ENCODE measurements at places on chromosomes 13 and 19.

GRCh38 chr13:48842316-48842715 lies 133.4 kb upstream of the FNDC3A start:
- DNase-seq: no peak

DNA sequence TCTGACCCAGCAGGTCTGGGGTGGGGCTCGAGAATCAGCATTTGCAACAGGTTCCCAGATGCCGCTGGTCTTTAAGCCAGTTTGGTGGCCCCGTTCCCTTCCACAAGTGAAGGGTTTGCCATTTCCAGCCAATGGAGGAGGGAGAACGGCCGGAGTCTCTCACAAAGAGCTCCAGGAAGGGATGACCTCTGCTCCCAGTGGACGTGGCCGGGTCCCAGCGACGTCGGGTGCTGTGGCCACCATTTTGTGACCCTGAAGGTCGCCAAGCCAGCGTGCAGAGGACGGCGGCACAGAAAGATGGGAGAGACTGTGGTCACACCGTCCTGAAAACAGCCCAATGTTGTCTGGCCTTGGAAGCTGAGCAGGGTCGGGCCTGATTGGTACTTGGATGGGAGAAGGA lies 8.0 kb downstream of the SHC2 start:
- no peak for DNase-seq

DNA sequence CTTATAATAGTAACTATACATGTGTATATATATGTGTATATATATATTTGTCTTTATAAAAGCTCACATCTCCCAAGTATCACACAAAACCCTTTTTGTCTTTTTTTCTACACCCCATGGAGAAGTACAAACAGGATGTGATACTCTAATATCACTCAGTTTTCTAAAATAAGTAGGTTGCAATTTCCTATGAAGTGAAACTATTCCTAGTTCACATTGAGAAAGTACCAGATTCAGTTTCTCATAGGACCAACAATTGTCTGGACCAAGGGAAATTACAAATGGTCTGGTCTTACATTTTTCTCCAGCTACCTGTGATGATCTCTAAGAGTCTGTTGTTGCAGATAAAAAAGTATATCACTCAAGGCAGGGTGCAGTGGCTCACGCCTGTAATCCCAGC lies 17.9 kb upstream of the LILRB1 start:
- no peak for DNase-seq

DNA sequence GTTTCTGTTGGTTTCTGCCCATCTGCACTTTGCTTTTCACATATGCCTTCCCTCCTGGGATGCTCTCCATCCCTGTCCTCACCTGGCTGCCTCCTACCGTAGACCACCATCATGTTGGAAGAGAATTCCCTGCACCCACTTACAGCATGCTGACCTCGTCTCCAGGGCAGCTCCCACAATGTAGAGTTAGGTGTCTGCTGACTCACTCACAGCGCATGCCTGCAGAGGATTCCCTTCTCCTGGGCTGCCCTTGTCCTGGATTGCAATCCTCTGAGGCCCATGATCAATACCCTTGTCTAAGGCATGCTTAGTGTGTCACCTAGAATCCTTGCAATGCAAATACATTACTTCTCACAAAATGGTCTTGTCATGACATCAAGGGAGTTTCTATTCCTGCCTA lies 43.6 kb downstream of the STOML3 start:
- no peak for DNase-seq

All from activated effector memory CD4-positive, alpha-beta T cell treated with anti-CD3 and anti-CD28 coated beads, Interleukin-2, amount 50 U/mL, for 16 hours (primary cell).